ENCODE measurements at places on chromosomes 5 and 9.

GRCh38 chr9:117772960-117773359, 68.8 kb downstream of the TLR4 start:
- no peak for DNase-seq

GRCh38 chr9:87720173-87720572, 5.7 kb upstream of the CTSL start:
- DNase-seq: no peak

- no peak for DNase-seq
These were observed 398.1 kb upstream of the IRX1 start for GRCh38 chr5:3197304-3198073.

DNA sequence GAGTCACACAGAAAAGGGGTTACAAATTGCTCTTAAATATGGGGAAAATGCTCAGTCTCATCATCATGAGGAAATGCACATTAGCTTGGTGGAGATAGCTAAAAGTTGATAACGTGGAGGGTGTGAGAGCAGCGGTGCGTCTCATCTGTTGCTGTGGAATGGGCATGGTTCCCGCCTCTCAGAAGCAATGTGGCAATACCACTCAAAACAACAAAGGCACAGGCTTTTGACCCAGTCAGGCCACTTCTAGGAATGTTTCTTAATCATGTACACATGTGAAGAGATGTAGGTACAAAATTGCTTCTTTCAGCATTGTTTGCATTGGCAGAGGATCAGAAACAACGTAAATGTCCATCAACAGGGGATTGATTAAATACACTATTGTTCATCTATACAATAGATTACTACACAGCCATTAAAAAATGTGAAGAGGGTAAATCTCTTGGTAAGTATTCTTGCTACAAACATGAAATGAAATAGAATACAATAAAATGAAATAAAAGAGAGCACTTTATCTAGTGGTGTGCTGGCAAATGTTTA, 212.6 kb upstream of the MSX2 start:
- DNase-seq: no peak

GRCh38 chr5:5066276-5067186, 73.6 kb upstream of the ADAMTS16 start:
- no peak for DNase-seq

GRCh38 chr5:106401561-106401960, 1269.2 kb downstream of the EFNA5 start:
- no peak for DNase-seq

- DNase-seq: peak; percentile 82
These were observed 281.1 kb upstream of the MAP3K1 start for GRCh38 chr5:56534102-56534829.

GRCh38 chr5:112227911-112228631, 191.0 kb downstream of the EPB41L4A start:
- DNase-seq: no peak

GRCh38 chr9:33908114-33908513, 91.2 kb downstream of the UBE2R2 start:
- DNase-seq: no peak

Data from breast epithelium (tissue), 4 donors.